ENCODE measurements at places on chromosomes 2 and 18.

DNA sequence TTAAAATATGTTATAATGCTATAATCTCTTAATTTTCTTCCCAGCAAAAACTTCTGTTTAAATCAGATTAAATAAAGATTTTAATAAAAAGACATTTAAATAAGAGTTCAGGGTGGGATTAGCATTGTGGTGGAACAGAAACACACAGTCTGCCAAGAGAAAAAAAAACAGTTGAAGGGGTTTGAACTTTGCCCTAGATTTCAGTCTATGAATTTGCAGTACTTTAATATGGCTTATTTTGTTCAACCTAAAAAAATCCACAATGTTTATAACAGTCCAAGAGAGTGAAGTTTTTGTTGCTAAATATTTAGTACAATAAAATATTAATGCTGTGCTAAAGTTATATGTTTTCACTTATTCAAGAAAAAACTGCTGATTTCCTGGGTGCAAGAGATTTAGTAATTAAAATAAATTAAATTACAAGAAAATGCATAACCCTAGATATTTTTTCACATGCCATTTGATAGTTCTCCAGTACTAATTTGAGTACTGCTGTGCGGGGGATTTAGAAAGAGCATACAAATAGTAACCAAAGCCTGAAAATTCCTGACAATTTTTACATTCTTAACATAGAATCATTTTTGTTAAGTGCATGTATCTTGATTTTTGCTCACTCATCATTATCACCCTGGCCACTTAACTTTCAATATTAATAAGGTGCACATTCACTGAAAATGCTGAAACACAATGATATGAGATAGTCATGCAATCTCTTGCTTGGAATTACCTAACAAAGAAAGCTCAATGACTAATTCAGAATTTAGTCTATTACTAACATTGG lies 52.6 kb downstream of the SLC40A1 start:
- DNase-seq = no peak

GRCh38 chr2:46390036-46390435 lies 89.3 kb upstream of the TMEM247 start:
- no peak for DNase-seq

DNA sequence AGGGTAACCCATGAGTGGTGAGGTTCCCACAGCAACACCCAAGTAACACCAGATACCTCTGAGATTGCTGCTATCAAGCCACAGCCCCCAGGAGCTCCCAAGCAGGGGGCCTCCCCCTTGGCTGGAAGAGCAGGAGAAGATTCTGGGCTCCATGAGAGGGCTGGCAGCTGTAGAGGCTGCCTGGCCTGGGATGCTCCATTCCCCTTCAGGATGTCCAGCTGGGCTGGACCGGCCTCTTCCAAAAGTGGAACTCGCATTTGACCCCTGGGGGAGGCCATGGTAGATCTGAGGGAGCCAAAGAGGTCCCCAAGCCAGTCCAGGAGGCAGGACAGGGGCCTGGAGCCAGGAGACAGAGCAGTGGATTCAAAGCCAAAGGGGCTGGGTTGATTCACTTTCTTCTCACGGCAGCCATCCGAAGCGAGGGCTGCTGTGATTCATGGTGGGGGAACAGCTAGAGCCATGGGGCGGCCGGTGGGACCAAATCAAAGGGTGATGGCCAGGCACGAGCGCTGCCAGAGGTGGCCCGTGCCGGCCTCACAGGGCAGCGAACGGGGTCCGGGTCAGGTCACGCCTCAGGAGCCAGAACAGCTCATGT lies 95.3 kb upstream of the ID2 start:
- DNase-seq = no peak

- no peak for DNase-seq
These were observed 17.2 kb downstream of the TNP1 start for GRCh38 chr2:216842636-216843035.

GRCh38 chr2:83081826-83082690 lies 1377.0 kb downstream of the SUCLG1 start:
- DNase-seq = no peak

GRCh38 chr2:191724015-191724414 lies 46.1 kb downstream of the NABP1 start:
- DNase-seq = no peak

- DNase-seq = no peak
These were observed 101.8 kb upstream of the ASB18 start for GRCh38 chr2:236366049-236366387.

- DNase-seq = no peak
These were observed 132.0 kb downstream of the EML6 start for GRCh38 chr2:54855434-54855833.

GRCh38 chr18:27213123-27213717 lies 28.1 kb upstream of the CHST9 start:
- DNase-seq = no peak

DNA sequence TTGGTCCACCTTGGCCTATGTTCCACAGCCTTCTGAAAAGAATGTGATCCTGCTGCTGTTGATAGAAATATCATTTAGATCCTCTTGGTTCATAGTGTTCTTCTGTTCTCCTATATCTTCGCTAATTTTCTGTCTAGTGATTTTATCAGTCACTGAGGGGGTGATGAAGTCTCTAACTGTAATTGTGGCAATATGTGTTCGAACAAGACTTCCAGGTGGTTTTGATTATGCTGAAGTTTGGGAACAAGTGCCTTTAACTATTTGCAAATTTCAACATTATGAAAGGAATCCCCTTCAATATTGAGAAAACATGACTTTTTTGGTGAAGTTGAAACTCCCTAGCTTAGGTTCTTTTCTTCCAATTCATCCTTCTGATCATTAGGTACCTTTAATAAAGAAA lies 140.4 kb downstream of the MTX2 start:
- DNase-seq = no peak

DNA sequence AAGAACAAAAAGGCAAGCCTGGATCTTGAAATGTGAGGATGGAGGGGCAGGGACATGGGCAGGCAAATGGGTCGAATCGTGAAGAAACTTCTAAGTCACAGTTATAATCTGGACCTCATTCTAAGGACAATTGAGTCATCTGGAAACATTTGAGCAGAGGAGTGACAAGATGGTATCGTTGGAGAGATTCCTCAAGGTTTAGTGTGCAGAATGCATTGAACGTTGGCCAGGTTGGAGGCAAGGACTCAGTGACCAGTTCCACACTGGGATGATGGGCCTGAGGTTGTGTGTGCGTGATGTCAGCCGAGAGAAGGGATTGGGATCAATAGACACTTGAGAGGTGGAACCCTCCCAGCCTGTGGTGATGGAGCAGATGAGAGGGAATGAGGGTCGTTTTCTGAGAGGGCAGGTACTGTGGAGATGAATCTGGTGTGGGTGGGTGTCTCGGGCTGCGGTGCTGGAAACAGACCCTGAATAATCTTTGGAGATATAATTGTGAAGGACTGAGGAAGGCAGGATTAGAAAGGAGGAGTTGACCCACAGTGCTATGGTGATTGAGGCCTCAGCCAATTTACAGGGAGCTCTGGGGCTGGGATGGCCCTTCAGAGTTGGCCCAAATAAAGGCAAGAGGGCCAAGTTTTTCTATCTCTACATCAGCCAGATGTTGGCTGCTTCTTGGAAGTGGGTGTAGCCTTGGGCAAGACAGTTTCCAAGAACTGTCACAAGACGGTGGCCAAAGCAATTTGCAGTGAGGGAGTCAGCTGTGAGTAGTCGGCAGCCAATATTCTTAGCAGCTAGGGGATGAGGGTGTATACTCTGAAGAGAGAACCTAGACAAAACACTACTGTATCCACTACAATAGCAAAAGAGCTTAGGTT lies 5.8 kb upstream of the ZNF532 start:
- DNase-seq = no peak

GRCh38 chr18:54558609-54559585 lies 32.1 kb upstream of the DYNAP start:
- DNase-seq = no peak

- no peak for DNase-seq
These were observed 40.5 kb downstream of the SCN9A start for GRCh38 chr2:166335284-166335683.

GRCh38 chr2:30074023-30074422 lies 72.8 kb upstream of the YPEL5 start:
- no peak for DNase-seq

DNA sequence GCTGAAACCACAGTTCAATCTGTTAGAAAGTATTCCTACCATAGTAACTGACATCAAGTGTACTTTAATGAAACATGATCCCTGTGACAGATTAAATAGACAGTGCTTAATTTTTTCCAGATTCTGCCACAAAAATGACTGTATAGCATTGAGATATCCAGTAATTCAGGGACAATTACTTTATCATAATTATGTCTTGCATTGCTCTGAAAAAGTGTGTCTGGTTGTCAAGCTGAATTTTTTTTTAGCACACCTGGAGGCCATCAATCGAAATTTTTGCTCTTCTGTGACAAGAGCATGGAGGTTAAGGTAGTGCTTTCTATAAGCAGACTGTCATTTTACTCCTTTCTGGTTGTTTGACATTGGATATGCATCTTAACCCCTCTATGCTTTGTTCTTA lies 1083.8 kb upstream of the NRXN1 start:
- DNase-seq = no peak

Data from GM12891 (cell line).